Foreskin keratinocyte (primary cell): ENCODE measurements at places on chromosomes 12 and 14.

DNA sequence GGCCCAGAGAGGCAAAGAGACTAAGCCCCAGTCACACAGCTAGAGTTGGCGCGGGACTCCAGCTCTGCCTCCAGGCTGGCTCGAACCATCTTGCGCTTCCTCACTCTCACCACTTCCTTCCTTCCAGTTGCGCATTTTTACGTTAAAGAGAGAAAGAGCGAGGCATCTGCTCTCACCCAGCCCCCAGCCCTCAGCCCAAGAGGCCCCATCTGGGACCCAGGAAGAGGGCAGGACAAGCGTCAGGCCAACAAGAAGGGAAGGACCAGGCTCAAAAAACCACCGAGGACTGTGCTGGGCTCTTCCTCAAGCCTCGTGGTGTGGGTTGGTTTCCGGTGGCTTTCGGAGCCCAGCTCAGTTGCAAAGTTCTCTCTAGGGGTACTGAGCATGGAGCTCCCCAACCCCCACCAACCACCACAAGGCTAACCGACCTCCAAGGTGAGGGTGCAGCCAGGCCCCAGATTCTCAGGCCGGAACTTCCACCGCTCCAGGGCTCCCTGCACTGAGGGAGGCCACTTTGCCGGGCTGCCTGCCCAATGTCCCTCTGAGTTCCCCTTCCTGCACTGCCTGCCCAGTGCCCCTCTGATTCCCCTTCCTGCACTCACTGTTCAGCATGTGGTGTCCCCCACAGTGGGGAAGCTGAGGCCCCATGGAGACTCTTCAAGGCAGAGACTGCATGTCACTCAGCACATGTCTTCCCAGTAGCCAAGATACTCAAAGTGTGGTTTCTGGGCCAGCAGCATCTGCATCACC lies 35.9 kb downstream of the TESC start:
- DNase-seq: no peak

- no peak for DNase-seq
These were observed 894 bp downstream of the KRT8 start for GRCh38 chr12:52903855-52904508.

GRCh38 chr14:103517721-103518421 lies 4.8 kb downstream of the CKB start:
- DNase-seq: no peak

- peak; percentile 26 for DNase-seq
These were observed 1.9 kb upstream of the SCFD1 start for GRCh38 chr14:30620178-30620577.

DNA sequence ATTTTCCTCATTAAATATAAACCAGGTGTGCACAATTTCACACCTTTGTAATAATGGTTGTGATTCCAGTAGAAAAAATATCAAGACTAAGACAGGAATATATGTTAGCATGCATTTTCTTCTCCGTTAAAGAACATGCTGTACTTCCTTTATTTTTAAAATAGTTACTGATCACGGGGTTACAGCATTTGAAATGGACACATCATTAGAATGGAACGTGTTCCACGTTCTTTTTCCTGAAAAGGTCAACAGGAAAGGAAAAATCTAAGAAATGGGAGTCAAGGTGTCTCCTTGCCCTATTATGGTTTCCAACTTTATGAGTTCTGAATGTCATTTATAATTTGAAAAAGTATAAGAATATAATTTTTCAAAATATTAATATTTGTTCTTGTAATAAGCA lies 1325.7 kb downstream of the SLC16A7 start:
- no peak for DNase-seq

- DNase-seq: peak; percentile 28
These were observed 135.7 kb downstream of the PPM1H start for GRCh38 chr12:62799126-62799736.

- no peak for DNase-seq
These were observed 962.9 kb downstream of the VRK1 start for GRCh38 chr14:97760050-97760449.

DNA sequence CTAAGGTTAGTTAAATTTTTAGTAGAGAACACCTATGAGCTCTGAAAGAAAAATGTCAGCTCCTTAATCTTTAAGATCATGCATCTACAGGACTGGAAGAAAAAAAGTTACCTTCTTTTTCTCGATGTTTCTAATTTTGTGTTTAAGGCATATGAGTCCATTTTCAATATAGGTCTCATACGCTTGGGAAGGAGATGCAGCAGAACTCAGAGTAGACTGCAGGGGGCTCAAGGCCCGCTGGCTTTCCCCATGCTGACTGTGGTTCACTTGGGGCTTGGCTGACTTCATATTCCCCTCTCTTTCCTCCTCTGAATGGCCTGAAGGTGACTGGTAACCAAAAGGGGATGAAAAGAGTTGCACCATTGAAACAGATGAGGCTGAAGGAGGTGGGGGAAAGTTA lies 1.5 kb downstream of the CAPRIN2 start:
- peak; percentile 9 for DNase-seq

DNA sequence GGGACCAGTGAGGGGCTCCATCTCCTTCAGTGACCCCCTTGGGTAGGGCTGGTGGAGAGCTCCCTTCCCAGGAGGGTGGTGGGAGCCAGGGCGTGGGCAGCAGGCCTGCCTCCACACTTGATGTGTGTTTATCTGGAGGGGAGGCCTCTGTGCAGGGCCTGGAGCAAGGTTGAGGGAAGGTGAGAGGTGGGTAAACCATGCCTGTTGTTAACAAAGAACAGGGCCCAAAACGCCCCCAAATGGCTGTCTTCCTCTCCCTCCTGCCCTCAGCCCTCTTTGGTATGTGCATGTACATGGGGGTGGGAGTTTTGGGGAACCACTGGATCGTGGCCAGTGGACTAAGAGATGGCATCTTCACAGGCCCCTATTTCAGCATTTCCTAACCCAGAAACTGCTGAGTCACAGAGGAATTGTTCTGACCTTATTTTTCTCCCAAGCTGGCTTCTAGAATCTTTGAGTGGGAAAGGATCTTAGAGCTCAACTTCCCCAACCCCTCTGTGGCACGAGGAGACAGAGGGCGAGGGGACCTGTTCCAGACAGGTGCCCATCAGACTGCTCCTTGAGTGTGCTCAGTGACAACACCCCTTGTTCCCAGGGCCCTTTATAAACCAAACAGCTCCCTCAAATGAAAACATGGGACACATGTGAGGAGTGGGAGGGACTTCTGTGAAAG lies 3.6 kb downstream of the SLC48A1 start:
- DNase-seq: no peak

GRCh38 chr14:89957791-89958190 lies 2.1 kb downstream of the TDP1 start:
- DNase-seq: no peak

- DNase-seq: no peak
These were observed 16.4 kb downstream of the FOXJ2 start for GRCh38 chr12:8048906-8049305.
